ENCODE measurements at places on chromosomes 7 and 10. TPM values are rescaled to one million over a fixed set of nuclear protein-coding genes. Genes with fewer than 3 reads are reported as not detected.

DNA sequence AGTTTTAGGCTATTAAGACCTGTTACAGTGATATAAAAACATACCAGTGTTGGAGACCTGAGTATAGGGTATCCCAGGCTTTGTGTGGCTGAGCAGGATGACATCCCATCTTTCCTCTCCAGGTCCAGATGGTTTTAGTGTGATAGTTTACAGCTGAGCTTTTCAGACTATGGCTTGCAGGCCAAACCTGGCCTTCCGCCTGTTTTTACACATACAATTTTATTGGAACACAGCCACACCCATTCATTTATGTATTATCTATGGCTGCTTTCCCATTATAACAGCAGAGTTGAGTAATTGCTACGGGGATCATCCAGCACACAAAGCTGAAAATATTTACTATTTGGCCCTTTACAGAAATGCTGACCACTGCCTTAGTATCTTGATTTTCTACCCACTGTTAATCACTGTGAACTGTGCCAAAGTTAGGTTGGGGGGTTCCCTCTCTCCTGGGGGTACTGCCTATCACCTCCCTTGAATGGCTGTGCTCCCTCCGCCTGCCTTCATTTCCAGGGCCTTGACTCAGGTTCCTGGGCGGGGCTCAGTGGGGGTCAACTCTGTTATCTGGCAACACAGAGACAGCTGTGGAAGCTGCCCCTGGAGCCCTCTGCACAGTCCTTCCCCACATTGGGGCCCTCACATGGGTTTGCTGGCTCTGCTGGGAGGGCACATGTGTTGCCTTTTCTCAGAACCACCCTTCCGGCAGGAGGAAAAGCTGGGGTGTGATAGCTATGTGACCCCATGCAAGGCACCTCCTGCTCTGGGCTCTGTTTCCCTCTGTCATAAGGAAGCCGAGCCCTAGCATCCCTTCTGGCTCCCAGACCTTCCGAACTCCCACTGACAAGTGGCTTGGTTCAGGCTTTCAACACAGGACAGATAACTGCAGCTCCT lies 40.3 kb upstream of the SH2D4B start:
- DNase-seq = peak; percentile 22

GRCh38 chr7:22542254-22542653 lies 42.3 kb upstream of the STEAP1B start:
- DNase-seq = no peak

GRCh38 chr10:85293483-85293882 lies 965.1 kb downstream of the CCSER2 start:
- DNase-seq = no peak

GRCh38 chr10:86389441-86390193 lies 23.0 kb upstream of the GRID1 start:
- DNase-seq = no peak

- no peak for DNase-seq
Observed at GRCh38 chr10:122085423-122085911, 96.5 kb downstream of the TACC2 start.

DNA sequence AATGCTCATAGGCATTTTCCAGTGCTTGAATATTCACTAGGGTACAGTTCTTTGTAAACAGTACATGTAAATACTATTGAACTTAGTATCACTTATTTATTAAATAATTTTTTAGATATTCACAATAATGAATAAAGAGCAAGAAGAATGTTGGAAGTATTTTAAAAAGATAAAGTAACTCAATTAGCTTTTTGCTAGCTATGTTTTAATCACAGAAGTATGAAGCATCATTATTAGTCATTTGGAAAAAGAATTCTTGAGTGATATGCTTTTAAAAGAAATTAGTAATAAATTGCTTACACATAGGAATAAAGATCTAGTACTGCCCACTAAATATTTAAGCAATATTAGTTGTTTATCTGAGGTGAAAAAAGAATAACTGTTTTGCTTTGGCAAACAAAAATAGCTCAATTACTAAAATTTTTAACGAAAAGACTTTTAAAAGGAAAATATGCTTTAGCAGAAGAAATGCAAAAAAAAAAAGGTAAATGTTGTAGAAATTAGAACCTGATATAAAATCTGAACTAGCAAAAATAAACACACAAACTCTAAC lies 66.5 kb downstream of the SGMS1 start:
- no peak for DNase-seq

- DNase-seq = peak; percentile 99
Observed at GRCh38 chr10:75401569-75402485, at the start of gene ZNF503. TSS of gene ZNF503 (minus strand) at chr10:75401764. CDS start at chr10:75401419, 345 bp downstream.

DNA sequence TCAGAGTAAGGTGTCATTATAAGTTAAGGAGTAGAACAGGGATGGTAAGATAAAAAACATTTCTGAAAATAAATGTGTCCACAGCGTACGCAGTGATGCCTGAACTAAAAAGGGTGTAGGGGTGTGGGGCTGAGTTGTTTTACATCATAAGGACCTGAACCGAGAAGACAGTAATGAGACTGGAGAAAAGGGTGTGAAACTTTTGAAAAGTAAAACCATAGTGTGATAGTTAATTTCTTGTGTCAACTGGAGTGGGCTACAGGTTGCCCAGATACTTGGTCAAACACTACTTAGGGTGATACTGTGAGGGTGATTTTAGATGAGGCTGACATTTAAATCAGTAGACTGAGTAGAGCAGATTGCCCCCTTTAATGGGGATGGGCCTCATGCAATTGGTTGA lies 169.0 kb upstream of the PRPS1L1 start:
- no peak for DNase-seq

GRCh38 chr10:79145517-79146470 lies 77.0 kb downstream of the ZMIZ1 start:
- no peak for DNase-seq

DNA sequence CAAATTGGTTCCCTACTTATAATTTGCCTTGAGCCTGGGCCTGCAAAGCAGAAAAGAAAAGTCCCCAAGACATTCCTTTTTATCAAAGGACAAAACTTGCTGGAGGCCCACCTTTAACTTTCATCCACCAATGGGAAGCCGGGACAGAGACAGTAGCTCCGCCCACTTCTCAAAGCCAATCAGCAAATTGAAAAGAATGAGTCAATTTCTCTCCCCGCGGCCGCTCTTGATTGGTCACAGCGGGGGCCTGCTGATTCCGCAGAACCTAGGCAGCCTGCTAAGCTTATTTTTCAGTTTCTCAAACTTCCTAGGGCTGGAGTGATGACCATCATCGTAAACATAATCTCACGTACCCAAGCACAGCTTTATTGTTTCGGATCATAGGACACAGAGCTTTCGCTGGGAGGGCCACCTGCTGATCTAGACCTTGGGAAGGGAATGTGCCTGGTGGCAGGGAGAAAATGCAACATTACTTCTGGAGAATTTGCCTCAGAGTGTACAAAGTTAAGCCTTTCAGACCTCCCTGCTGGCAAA lies at the start of gene SLC13A4:
TSS of gene SLC13A4 (minus strand) at position 51 of the 534 bp plus-strand sequence. CDS start 690 bp downstream, outside the sequence.
- no peak for DNase-seq

DNA sequence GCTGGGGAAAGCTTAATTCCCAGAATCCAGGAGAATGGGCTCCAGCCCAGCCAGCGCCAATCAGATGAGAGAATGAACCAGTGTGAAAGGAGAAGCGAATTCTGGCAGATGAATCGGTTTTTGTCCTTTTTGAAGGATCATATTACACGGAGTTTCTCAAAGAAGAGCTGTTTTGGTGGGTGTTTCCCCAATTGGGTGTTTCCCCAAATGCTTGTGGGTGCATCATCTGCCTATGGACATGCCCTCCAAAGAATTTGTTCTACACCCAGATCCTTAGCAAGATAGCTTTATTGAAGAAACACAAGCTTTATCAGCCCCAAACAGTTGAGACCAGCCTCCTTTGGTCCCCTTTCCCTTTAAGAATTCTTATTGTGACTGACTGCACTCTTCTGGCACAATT lies 186.5 kb upstream of the GPR26 start:
- DNase-seq = no peak

DNA sequence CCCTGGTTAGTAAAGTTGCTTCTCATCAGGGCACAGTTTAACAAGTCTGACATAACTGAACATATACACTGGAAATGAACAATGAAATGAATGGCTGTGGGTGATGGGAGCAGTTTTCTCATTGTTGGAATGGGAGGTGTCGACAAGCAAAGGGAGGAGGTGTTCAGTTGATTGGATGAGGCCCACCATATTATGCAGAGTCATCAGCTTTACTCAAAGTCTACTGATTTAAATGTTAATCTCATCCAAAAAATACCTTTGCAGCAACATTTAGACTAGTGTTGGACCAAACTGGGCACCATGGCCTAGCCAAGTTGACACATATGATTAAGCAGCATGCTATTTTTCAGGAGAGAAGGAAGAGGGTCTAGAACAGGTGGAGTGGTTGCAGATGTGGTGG lies 201.7 kb downstream of the RAMP3 start:
- no peak for DNase-seq

DNA sequence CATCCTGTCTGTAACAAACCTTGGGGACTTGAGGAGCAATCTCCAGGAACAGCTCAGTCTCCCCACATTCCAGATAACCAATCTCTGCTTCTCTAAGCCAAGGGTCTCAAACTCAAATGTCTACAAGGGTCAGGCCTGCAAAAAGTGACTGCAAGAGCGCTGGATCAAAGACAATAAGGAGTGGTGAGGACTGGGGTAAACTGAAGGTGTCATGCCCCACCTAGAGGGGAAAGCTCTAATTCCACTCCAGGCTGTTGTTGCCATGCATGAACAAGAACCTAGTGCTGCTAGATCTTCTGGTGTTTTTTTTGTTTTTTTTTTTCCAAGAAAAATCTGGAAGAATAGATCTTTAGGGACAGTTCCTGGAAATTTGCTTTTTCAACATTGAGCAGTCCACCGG lies 117.9 kb upstream of the MACROH2A2 start:
- DNase-seq = no peak

DNA sequence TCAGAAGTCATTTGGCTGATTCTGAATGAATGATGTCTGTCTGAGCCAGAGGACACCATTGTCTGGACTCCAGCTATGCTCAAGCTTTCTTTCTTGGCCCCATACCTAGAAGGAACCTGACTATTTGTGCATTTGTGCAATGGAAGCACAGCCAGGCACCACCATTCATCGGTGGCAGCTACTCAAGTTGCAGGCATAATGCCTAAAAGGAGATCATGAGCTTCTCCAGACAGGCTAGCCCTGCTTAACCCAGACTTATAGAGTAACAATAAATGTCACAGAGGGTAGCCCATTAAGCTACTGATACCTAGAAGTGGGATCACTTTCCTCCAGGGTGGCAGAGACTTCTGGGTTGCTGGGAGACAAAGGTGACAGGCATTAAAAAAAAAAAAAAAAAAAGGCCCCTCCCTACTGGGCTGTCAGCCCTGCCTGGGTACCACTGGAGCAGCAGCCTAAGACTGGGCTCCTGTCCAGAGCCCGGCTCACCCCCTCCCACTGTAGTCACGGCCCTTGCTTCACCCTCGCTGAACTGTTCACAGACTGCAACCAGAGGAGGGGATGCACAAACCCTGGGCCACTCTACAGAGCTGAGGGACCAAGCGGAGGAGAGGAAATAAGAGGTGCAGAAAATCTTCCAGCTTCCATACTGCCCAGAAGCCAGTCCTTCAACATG lies 75.4 kb upstream of the ATP6V0A4 start:
- DNase-seq = peak; percentile 61

ZNF117 gene
- polyA plus RNA-seq = 32.9 TPM

IGF2BP3 gene
- polyA plus RNA-seq = 18.8 TPM

RBP3 gene
- polyA plus RNA-seq = 0.29 TPM

ZNF277 gene
- 22.8 TPM for polyA plus RNA-seq

Measured in spinal cord (tissue), 10 donors.